Activated naive CD4-positive, alpha-beta T cell treated with anti-CD3 and anti-CD28 coated beads, Interleukin-2, amount 50 U/mL, for 16 hours (primary cell): ENCODE measurements at places on chromosomes 4 and X.

GRCh38 chrX:120736989-120737388, 107.1 kb upstream of the C1GALT1C1 start:
- DNase-seq: no peak

DNA sequence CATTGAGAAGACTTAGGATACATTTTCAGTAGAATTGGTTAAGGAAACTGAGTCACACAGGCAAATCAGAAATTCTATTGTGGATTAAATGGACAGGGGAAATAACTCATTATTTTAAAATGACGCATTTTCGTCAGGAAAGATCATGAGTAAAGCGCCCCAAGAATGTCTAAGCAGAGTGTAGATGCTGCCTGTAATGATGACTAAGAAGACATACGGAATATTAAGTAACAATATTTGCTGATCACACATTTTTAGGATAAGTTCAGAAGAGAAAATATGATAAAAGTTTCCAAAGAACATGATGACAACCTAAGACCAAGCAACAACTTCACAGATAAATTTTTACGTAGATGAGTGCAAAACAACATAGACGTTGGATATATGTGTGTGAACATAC, 596.3 kb upstream of the TENM3 start:
- no peak for DNase-seq

- no peak for DNase-seq
Measured at GRCh38 chrX:22397566-22397965, 124.9 kb downstream of the CBLL2 start.

- no peak for DNase-seq
Measured at GRCh38 chr4:21992330-21992729, 43.8 kb upstream of the KCNIP4 start.

DNA sequence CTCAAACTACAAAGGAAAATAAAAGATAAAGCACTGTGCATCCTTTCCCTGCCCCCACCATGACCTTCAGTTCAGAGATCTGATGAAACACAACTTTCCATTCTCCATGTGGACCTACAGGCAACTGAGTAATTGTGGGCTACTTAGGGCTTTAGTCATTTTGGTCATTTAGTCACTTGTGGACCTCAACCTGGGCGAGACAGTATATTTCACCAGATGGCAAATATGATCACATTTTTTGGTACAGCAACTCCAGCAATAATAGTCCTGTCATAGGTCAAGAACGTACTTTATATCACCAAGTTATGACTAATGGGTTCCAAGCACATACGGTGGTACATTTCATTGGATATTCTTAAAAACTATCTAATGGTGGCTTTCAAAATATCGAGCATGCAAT, 141.2 kb downstream of the PDGFC start:
- DNase-seq: no peak

DNA sequence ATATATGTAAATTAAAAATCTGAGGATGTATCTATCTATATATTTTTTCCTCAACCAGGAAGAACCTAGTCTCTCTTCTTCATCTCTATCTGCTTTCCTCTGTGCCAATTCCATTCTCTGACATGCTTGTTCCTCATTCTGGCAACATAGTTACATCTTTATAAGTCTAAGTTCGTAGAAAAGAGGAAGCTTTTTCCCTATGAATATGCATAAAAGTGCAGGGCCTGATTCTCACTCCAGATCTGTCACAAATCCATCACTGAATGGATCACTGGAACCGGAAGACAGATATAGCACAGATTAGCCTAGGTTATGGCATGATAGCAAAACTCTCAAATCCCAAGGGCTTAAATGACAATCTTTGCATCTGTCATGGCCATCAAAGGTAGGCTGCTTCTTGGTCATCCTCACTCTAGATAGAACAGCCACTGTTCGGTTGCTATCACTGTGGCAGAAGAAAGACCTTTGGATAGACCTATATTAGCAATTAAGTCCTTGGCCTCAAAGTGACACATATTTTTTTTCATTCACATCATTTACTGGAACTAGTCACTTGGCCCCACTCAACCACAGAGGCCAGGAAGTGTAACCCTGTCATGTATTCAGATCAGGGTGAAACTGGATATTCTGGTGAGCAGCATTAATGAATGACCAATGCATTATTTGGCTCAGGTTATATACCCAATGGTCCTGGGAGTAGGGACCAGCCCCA, 22.2 kb downstream of the DTHD1 start:
- no peak for DNase-seq

- no peak for DNase-seq
Measured at GRCh38 chrX:3712051-3712869, 1.2 kb downstream of the PRKX start.

- DNase-seq: no peak
Measured at GRCh38 chr4:142331132-142331531, 515.0 kb downstream of the INPP4B start.

- no peak for DNase-seq
Measured at GRCh38 chr4:177232473-177232872, 77.2 kb upstream of the NEIL3 start.

DNA sequence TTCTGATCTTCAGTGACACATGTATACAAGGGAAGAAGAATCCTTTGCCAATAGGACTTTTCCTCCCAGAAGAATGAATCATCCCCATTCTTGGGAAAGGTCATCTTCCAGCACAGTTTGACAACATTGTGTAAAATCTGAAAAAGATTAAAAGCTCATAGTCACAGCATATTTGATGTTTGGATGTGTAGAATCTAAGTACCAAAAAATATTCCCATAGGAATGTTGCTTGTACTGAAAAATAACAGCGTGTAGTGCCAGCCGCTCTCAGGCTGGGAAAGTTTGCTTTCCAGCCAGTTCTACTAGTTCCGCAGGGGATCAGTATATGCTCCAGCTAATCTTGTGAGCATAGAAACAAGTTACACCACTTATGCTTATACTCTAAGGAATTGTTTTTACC, 74.7 kb upstream of the IL13RA1 start:
- DNase-seq: no peak

- no peak for DNase-seq
Measured at GRCh38 chr4:88879991-88880390, 177.0 kb downstream of the FAM13A start.

DNA sequence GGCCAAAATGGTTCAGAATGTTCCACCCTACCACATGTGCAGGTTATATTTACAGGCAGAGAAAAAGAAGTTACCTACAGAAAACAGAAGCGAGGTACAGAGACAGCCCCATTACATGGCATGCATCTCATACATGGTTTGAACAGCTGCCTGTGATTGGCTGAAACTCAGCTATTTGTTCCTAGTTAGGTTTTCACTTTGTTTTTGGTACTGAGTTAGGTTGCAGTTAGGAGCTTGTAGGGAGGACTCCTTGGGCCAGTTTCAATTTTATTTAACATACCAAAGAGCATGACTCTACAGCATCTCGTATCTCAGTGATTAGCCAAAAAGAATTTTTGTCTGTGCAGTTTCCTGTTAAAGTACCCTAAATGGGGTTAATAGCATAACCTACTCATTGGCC, 392.0 kb downstream of the MAPK10 start:
- DNase-seq: no peak

DNA sequence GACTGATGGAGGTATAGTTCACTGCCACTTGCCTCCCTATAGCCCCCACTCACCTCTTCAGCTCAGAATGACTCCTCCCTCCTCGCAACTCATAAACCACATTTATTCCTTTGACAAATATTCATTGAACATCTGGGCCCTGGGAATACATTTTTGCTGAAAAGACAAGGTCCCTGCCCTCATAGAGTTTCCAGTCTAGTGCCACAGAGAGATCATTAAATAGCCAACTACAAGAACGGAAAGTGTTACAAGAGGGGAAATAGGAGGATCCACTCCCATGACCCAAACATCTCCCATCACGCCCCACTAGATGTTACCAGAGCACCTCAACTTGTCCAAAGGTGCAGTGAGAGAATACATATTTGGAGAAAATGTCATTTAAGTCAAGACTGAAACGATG, 3.2 kb upstream of the KLF3 start:
- no peak for DNase-seq

- no peak for DNase-seq
Measured at GRCh38 chr4:6768539-6768905, 14.0 kb upstream of the KIAA0232 start.

DNA sequence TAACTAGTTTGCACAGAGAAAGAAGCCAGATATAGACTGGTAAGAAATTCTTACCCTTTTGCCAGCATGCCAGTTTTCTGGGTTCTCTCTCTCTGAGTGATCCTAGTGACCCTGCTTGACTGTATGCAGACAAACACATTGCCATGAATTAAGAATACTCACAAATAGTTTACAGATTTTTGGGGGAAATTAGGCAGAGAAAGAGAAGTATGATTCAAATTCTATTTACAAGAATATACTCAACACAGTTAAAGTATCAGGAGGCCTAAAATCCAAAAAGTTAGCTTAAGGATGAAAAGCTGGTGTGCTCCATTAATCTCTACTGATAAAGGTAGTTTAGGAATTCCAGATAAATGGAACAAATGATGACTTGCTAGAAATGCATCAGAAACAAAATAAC, 18.4 kb downstream of the MOB1B start:
- no peak for DNase-seq

- no peak for DNase-seq
Measured at GRCh38 chr4:36026348-36026880, 217.9 kb downstream of the ARAP2 start.

- DNase-seq: no peak
Measured at GRCh38 chr4:45079616-45080015, 353.3 kb upstream of the GNPDA2 start.

GRCh38 chr4:82562564-82562854, 721 bp upstream of the TMEM150C start:
- DNase-seq: no peak

- DNase-seq: no peak
Measured at GRCh38 chr4:124409044-124409443, 303.5 kb downstream of the ANKRD50 start.

DNA sequence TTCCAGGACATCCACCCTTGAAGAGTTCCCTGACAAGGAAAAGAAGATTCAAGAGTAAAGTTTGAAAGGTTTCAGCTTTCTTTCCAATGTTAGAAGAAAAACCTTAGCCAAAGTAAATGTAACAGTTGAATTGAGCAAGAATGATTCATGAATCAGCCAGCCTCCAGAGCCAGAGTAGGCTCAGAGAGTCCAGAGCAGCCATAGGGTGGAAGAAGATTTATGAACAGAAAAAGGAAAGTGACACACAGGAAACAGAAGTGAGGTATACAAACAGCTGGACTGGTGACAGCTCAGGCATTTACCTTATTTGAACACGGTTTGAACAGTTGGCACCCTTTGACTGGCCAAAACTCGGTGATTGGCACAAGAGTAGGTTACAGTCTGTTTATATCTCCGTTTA, 63.2 kb downstream of the QDPR start:
- DNase-seq: no peak

- no peak for DNase-seq
Measured at GRCh38 chr4:36386691-36387090, 105.3 kb downstream of the DTHD1 start.

DNA sequence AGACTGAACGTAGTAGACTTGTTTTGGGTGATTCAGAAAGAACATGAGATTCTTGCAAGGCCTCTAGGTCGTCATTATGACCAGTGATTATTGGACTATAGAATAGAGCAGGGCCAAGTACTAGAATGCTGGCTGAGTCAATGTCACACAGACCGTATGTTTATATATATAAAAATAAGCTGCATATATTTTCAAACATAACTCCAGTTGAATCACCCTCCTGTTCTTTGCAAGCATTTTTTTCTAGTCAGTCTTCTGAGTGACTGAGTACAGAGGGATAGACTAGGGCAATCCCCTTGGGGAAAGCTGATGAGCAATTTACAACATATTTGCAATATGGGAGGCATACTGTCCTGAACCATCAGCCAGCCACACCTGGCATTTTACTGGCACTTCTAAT, 48.4 kb upstream of the PRPS1 start:
- no peak for DNase-seq
